Activated T-cell treated with anti-CD3 and anti-CD28 coated beads for 24 hours (primary cell): ENCODE measurements at places on chromosomes 12 and 14.

DNA sequence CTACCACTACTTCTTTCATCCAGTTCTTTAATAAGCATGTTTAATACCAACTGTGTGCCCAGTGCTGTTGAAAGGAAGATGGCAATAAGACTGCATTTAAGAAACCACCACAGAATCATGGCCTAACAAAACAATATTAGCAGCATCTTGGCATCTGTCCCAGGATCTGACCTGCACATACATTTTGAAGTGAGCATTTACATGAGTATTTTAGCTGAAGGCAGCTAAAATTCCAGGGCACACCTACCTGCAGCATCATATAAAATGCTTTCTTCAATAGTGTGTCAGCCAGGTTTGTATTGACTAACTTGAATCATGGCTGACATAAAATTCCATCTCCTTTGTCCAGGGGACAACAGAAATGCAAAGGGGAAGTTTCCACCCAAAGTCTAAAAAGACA, 65.0 kb upstream of the ARHGAP5 start:
- DNase-seq: no peak

GRCh38 chr12:15691388-15691787, 97.8 kb downstream of the EPS8 start:
- no peak for DNase-seq

DNA sequence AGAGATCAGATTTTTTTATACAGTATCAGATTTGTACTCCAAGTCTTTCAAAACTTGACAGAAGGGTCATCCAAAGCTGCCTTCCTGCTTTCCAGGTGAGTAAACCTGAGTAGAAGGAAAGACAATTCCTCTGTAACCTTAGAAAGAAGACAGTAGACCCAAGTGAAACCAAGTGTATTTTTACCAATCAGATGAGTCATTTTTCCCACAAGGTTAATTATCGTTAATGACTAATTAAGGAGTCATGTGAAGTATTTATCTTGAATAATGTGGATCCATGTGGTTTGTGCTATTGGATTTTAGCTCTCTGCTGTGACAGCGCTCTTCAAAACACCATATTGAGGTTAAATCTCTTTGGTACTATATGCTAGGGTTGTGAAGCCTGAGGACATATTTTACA, 74.0 kb upstream of the PELI2 start:
- no peak for DNase-seq

DNA sequence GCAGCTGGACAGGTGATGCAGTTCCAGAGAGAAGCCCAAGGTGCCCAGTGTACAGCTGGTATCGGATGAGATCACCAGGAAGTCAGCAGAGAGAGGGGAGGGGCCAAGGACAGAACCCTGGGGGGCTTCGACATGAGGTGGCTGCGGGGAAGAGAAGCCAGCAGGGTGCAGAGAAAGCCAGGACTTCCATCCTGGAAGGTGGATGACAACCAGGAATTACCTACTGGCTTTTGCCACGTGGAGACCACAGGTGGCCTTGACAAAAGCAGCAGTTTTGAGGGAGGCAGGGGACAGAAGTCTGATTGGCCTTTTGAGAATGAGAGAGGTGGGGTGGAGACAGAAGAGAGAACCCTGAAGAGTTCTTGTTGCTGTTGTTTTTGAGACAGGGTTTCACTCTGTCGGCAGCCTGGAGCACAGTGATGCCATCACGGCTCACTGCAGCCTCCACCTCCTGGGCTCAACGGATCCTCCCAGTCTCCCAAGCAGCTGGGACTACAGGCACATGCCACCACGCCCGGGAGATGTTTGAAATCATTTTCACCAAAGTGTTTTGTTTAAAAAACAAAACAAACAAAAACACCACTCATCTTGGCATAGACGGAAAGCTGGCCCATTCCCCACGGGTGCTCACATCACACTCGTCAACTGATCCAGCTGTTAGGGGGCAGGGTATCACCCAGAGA, 35.2 kb downstream of the CDC42BPB start:
- DNase-seq: no peak
